NCI-H524 treated with DMSO at 0.1 percent for 48 hours (cell line): ENCODE measurements at places on chromosomes 4 and X.

- no peak for DNase-seq
Measured at GRCh38 chr4:177322881-177323280, 13.2 kb downstream of the NEIL3 start.

DNA sequence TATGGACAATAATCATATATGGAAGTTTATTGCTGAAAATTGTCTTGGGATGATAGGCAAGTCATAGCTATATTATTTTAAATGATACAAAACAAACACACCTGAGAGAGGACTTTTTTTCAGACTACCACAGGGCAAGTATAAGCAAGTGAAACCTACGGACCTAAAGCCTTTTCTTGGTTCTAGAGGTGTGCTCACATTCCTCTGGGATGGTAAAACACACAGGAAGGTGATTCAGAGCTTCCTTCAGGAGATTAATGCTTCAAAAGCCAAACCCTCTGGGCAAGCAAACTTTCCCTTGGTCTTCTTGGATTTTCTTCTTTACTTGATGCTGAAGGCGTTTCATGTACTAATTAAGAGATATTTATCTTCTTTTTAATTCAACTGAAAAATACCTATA, 60.1 kb upstream of the ACSL4 start:
- no peak for DNase-seq

GRCh38 chrX:65740909-65741308, 73.5 kb downstream of the MSN start:
- no peak for DNase-seq

- no peak for DNase-seq
Measured at GRCh38 chr4:139223682-139224317, 46.8 kb upstream of the ELF2 start.

DNA sequence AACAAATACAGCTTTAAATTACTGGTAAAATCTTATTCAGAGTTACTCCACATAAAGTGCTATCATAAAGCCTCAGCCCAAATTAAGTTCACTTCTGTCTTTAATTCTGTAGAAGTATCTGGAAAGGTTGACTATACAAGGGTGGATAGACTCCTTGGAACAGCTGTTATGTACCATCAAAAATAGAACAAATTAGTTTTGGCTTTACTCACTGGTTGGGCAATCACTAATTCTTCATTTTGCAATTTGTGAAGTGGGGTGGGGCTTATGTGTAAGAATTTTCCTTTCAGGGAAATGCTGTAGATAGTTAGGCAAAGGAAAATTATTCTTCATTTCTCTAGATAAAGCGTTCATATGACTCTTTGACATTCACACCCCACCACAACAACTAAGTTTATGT, 7.8 kb downstream of the DIAPH2 start:
- no peak for DNase-seq

DNA sequence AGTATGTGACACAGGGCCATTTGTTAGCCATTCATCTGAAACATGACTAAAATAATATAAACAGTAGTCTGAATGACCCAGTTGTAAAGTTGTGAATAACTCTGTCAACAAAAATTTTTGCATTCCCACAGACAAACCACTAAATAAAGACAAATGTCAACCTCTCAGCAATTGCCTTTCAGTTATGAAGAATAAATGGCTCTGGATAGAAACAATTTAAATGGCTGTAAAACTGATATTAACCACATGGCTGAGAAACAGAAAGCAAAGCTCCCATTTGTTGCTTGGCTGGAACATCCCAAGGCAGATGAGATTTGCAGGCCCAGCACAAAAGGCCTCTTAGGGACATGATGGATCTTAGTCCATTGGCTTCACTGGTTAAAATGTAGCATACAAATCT, 296.3 kb downstream of the GALNTL6 start:
- DNase-seq = no peak
